ENCODE measurements at places on chromosomes 6 and 20.

DNA sequence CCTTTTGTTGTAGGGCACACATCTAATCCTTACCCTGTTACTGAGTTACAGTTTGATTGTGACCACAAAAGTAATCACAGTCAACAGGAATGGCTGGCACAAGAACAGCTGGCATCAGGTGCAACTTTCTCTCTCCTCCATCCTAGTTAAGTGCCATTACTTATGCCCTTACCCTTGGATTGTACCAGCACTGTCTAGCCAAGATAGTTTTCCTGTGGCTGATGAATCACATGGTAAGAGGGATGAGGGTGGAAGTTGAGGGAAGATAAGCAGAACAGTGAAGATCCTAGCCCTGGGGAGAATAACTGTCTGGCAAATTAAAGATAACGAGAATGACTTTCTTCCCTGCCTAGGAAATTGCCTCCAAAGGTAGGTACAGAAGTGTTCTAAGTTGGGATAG is 42.0 kb downstream of the RNF217 start:
- no peak for DNase-seq

GRCh38 chr20:7843613-7844012 is 96.6 kb downstream of the HAO1 start:
- no peak for DNase-seq

DNA sequence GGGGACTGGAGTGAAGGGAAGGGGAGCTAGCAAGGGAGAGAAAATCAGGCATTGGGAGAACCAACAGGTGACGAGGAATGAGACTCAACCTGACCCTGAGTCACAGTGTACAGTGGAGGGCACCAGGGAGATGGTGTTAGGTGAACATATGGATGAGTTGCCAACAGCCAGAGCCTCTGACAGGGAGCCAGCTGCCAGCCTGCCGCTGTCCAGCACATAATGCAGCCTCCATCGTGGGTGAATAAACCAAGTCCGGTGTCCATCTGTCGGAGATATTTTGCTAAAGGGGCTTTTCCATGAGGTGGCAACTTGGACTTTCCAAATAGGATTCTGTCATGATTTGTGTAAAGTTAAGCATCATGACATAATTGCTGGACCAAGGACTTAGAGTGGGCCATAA is 88.1 kb downstream of the CDH4 start:
- no peak for DNase-seq

GRCh38 chr6:85579581-85579980 is 14.1 kb downstream of the SNX14 start:
- no peak for DNase-seq

- DNase-seq = no peak
Measured at GRCh38 chr6:158109748-158110147, 58.3 kb downstream of the SERAC1 start.

DNA sequence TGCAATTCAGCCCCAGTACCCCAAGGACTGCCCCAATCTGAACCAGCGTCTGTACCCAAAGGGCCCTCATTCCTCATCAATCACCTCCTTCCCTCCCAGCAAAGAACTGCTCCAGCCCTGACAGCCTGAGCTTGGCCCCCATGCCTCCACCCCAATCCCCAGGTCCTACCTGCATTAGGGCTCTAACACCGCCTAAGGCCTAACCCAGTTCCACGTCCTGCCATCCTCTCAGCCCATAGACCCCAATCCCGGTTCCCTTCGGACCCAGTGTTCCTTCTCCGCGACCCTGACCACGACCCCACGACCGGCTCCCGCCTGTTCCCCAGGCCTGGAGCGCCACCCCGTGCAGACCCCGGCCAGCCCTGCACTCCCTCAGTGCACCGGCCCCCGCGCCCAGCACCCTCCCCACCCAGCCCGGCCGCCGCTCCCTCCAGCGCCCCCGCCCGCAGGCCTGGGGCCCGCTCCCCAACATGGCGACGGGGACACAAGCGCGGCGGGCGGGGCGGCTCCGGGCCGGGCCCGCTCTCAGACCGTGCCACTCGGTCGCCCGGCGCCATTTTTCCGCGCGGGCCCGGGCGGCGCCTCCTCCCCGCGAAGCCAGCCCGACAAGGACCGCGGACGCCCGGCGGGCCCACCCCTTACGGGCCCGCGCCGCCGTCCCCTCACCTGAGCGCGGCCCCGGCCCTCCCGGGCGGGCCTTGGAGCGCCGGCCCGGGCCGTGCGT is 483 bp downstream of the NCOA6 start:
- peak; percentile 67 for DNase-seq

GRCh38 chr6:156953479-156954146 is 176.4 kb downstream of the ARID1B start:
- peak; percentile 75 for DNase-seq

- no peak for DNase-seq
Measured at GRCh38 chr6:127291495-127291894, 24.8 kb downstream of the RNF146 start.

GRCh38 chr20:37480919-37481318 is 40.1 kb upstream of the NNAT start:
- DNase-seq = no peak

DNA sequence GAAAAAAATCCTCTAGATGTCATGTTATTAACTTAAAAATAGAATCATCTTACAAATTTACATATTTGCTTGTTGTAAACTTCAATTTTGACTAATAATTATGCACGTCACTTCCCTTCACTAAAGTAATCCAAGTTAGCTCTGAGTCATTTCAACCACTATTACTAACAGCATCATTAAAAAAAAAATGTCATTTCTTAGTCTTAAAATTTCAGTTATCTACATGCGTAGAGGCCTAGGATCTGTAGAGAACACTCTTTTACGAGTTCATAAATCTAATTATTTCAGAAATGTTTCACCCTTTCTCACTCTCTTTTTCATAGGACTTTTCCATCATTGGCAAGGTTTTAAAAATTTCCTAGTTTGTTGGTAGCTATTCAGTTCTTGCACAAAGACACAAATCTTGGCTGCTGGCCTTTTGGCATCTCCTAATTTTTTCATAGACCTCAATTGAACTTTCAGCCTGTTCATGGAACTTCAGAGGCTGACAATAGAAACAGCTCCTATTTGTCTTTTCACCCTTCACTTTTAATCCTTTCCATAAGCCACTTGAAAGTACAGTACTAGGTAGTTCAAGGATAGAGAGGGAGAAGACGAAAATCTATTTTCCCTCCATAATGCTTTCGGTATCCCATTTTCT is 61.5 kb downstream of the OGFRL1 start:
- DNase-seq = no peak

- DNase-seq = no peak
Measured at GRCh38 chr20:58850693-58851174, at the start of gene GNAS-AS1. Gene GNAS-AS1 (minus strand): TSS chr20:58850902.

DNA sequence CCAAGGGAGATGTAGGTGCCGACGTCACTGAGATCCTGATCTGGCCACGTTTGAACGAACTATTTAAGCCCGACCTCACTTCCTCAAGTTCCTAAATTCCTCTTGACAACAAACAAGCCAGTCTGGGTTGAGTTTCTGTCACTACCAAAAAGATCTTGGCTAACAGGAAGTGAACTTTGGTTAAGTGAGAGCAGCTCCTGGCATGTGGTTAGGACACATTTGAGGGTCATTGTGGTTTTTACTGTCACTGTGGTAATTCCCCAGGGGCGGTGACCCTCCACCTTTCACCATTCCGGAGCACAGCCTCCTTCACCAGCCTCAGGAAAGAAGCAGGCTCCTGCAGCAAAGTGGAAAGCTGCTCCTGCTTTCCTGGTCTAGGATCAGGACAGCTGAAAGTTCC is 43.1 kb upstream of the ZNF831 start:
- DNase-seq = no peak

- no peak for DNase-seq
Measured at GRCh38 chr6:100228437-100228833, 234.4 kb upstream of the MCHR2 start.

GRCh38 chr20:36384022-36384619 is 78.0 kb downstream of the DLGAP4 start:
- peak; percentile 47 for DNase-seq

GRCh38 chr20:9668381-9668780 is 154.0 kb downstream of the LAMP5 start:
- DNase-seq = no peak

DNA sequence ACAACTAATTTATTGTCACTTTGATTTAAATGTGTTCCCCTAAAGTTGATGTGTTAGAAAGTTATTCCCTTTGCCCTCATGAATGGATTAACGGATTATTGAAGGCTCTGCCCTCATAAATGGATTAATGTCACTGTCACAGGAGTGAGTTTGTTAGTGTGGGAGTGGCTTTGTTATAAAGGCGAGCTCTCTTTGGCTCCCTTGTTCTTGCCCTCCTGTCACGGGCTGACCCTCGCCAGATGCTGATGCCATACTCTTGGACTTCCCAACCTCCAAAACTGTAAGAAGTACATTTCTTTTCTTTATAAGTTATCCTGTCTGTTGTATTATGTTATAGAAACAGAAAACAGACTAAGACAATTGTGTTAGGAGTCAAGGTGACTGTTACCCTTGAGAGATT is 22.7 kb upstream of the POPDC3 start:
- no peak for DNase-seq

GRCh38 chr20:4795394-4795793 is 73.7 kb downstream of the PRND start:
- DNase-seq = peak; percentile 11

- peak; percentile 16 for DNase-seq
Measured at GRCh38 chr6:142013875-142014495, 118.7 kb upstream of the GJE1 start.

- peak; percentile 29 for DNase-seq
Measured at GRCh38 chr20:13771853-13772453, 12.8 kb downstream of the ESF1 start.

DNA sequence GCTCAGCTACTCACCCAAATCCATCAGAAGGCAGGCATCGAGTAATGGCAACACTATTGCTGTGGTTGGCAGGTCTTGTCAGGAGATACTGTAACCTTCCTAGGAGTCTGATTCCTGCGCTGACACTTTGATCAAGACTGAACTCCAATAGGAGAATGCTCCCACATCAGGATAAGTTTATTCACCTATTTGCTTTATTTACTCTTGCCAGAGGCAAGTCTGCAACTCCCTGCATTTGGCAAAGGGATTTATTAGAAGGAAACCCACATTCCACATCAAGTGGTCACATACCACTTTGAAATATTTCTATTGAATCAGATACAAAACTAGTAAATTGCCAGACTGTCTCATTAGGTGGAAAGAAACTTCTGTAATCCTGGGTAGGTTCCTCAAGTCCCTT is 43.5 kb downstream of the ZFAND3 start:
- no peak for DNase-seq

- no peak for DNase-seq
Measured at GRCh38 chr6:88843040-88843439, 120.4 kb downstream of the RNGTT start.

DNA sequence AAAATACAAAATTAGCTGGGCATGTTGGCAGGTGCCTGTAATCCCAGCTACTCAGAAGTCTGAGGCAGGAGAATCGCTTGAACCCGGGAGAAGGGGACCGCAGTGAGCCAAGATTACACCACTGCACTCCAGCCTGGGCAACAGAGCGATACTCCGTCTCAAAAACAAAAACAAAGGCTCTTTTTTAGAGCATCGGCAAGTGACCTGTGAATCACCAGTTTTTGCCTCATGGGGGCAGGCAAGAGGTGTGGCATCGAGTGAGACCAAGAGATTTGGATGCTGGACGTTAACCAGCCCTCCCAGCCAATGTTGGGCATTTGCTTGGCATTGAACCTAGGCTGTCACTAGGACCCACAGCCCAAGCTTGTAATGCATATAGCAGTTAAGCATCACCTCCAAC is 14.6 kb upstream of the CDK5RAP1 start:
- peak; percentile 28 for DNase-seq

GRCh38 chr6:96963809-96964208 is 39.3 kb downstream of the KLHL32 start:
- no peak for DNase-seq

DNA sequence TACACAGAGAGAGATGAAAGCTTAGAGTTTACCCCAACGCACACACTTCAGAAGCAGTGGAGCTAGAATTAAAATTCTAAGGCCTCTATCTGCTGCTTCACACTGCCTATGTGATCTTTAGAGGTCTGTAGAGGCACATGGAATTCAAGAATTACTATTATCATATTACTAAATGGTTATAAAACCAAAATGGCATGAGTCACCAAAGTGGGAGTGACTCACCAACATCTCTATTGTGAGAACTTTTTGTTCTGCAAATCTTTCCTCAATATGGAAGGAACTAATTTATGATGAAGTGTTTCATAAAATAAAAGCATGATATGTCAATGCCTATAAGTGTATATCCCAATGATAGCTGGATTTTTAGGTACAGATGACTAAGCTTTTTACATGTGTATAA is 28.5 kb upstream of the TMEM244 start:
- peak; percentile 69 for DNase-seq

GRCh38 chr6:98946879-98947410 is 801 bp downstream of the FBXL4 start:
- DNase-seq = peak; percentile 16

DNA sequence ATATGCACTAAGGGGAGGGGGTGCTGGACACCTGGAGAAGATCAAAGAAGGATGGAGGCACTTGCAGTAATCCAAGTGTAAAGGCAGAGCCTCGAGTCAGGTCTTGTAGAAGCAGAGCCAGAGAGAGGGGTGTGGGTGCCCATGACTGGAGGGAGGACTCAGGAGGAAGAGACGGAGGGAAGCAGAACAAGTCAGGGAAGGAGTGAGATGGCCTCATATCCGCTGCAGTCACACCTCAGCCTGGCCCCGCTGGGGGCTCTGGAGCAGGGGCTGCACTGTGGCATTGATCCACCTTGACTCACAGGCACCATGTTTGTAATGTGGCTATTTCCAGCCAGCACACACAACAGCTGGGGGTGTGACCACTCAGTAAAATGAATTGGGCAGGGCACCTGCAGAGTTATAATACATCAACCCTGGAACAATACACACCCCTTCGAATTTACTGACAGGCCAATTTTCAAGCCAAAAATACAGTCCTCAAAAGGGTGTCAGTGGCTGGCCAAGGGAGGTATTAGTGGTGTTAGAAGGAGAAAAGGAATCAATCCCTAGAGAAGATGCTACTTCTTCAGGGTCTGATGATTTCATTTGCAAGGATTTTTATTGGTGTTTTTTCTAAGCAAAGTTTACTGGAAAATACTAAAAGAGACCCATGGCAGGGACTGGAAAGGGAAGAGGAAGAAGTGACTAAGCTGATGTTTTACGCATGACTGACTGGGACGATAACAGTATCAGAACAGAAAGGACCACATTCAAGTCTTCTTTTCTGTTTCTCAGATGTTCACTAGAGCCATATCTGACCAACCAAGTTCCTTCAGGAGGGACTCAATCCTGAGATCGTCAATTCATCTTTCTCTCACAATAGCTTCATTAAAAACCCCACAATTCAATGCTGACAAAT is 18.9 kb upstream of the NXT1 start:
- DNase-seq = peak; percentile 82

GRCh38 chr6:132490478-132491204 is 22.3 kb downstream of the STX7 start:
- DNase-seq = peak; percentile 67

GRCh38 chr6:11333132-11333849 is 100.8 kb upstream of the NEDD9 start:
- no peak for DNase-seq

All from lung microvascular endothelial cell (primary cell).